ENCODE measurements at places on chromosomes 13 and 19.

GRCh38 chr19:38234615-38235014 lies 10.6 kb upstream of the DPF1 start:
- no peak for DNase-seq

DNA sequence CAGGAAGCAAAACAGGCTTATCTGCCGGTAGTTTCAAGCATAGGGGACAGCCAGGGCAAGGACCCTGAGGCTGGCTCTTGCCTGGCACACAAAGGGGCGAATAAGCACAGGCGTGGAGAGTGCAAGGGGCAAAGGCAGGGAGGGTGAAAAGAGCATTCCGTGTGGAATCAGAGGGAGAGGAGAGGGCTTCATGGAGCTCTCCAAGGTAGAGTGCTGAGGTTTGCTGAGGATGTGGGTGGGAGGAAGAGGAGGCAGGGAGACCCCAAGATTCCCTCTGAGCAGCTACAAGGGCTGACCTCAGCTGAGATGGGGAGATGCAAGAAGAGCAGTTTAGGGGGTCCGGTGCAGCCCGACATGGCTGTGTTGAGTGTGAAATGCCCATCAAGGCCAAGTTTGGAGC lies 36.5 kb upstream of the ZNRF4 start:
- DNase-seq = no peak

DNA sequence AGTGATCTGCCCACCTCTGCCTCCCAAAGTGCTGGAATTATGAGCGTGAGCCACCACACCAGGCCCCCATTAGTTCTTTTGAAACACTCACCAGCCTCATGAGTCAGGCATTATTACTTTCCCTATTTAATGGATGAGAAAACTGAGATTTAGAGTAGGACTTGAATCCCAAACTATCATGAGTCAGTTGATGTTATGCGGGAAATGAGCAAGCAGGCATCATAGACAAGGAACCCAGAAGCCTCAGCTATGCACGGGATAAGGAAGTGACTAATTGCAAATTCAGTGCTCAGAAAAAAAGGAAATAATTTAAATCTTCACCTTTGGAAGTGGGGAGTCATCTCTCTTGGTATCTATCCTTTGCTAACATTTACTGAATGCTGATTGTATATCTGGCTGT lies 217.5 kb downstream of the ABCC4 start:
- no peak for DNase-seq

GRCh38 chr19:48659768-48660167 lies 13.0 kb downstream of the NTN5 start:
- no peak for DNase-seq

GRCh38 chr19:15283141-15283883 lies 49.0 kb downstream of the BRD4 start:
- no peak for DNase-seq

Measured in activated naive CD8-positive, alpha-beta T cell treated with anti-CD3 and anti-CD28 coated beads, Interleukin-2, amount 50 U/mL, for 16 hours (primary cell).